ENCODE measurements at places on chromosomes 12 and 14. TPM values are rescaled to one million over a fixed set of nuclear protein-coding genes. Genes with fewer than 3 reads are reported as not detected.

PTPRO gene
- not detected for total RNA-seq

TEX22 gene
- 0.55 TPM for total RNA-seq

FGF23 gene
- total RNA-seq = not detected

GRCh38 chr14:78356391-78356790 lies 186.2 kb downstream of the NRXN3 start:
- DNase-seq = no peak

GRCh38 chr14:52455291-52456088 lies 96.8 kb downstream of the TXNDC16 start:
- DNase-seq = no peak

GRCh38 chr12:109605599-109606228 lies 32.1 kb downstream of the MVK start:
- DNase-seq = no peak

Measured in HepG2 (cell line).